CD4-positive, alpha-beta T cell treated with Interleukin-12 subunit alpha and Interleukin-12 subunit beta, for 1 hour (primary cell): ENCODE measurements at places on chromosomes 11 and 22.
A peak's percentile ranks its signal among the peaks of the same experiment; 100 is the strongest.

GRCh38 chr11:128399251-128400121 lies 187.9 kb downstream of the ETS1 start:
- DNase-seq = no peak

- no peak for DNase-seq
Observed at GRCh38 chr11:70519117-70519516, 120.8 kb downstream of the CTTN start.

GRCh38 chr11:125284245-125284850 lies 119.8 kb downstream of the PKNOX2 start:
- no peak for DNase-seq

DNA sequence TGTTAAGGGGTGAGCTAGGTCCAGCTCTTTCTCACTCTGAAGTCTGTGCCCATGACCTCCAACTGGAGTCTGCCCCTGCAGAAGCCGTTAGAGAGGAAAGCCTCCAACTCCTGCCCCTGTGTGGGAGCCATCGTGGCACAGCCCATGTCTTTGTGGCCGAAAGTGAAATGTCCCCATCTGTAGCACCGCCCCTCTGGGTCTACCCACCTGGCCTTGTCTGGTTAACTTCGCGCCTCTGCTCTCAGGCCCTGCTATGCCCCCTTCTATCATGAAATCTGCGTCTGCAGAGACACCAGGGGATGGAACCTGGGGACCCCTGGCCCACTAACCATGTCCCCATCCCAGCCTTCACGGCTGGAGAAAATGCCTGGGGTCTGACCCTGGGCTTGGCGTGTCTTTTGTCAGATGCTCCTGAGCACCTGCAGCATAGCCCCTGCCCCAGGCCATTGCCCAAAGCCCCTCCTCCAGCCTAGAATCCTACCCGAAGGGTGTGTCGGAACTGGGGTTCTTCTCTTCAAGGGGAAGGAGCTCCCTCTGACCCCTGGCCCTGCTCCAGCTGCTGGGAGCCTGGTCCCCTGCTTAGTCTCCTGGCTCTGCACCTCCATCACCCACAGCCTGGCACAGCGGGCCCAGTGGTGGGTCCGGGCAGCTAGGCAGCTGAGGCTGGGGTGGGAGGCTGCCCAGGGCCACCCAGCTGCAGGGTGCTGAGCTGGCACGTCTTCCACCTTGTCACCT lies 35.8 kb upstream of the HMOX1 start:
- DNase-seq = no peak

DNA sequence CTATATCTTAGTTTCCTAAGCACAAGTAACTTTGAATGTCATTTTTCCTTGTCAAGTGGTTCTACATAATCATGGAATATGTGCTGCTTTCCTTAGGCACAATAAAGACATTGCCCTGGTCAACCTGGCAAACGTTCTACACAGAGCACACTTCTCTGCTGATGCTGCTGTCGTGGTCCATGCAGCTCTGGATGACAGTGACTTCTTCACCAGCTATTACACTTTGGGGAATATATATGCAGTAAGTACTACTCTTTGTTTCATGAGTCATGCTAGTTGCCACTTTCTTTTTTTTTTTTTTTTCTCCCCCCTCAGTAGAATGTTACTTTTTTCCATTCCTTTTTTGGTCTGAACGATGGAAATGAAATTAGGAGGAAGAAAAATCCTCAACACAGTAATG lies 38.5 kb downstream of the TTC17 start:
- no peak for DNase-seq

- no peak for DNase-seq
Observed at GRCh38 chr11:82814379-82814778, 80.7 kb upstream of the FAM181B start.

DNA sequence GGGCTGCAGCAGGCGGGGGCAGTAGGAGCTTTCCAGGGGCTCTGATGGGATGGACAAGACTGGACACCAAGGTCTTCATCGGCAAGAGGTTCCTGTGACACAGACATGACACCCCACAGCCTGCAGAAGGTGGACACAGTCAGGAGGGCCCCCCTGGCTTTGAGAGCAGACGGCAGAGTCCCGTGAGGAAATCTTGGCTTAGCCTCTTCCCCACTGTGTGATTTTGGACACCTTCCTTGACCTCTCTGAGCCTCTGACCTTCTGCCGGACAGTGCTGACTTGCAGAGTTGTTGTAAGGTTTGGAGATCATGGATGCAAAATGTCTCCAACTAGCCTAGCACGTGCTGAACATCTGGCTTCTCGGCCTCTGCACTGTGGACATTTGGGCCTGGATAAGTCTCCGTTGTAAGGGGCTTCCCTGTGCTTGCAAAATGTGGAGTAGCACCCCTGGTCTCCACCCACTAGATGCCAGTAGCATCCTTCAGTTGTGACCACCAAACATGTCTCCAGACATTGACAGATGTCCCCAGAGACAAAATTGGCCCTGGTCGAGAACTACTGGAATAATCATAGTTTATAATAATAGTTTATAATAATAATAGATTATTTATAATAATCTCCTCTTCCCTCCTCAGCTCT lies 54.6 kb downstream of the MCM5 start:
- DNase-seq = no peak

DNA sequence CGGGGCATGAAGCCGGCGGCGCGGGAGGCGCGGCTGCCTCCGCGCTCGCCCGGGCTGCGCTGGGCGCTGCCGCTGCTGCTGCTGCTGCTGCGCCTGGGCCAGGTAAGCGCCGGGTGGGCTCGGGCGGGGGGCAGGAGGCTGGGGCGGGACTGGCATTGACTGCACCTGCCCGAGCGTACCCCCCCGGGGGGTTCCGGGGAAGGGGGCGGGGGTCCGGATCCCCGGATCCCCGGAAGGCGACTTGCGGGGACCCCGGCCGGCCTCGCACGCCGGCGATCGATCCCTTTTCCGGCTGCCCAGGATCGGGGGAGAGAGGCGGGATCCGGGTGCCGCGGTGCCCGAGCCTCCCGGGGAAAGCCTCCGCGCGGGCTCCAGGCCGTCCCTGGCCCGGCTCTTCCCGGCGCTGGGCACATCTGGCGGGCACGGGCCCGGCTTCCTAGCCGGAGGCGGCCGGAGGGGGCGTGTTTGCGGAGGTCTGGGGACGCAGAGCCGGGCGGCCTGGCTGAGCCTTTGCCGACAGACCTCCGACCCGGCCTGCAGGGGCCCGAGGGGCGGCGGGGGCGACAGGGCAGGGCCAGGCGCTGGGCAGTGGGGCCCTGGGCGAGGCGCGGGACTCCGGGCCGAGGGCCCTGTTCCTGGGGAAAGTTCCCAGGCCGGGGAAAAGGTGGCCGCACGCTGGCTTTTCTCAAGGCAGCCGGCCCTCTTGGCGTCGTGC lies 705 bp downstream of the PTPRJ start:
- DNase-seq = no peak

DNA sequence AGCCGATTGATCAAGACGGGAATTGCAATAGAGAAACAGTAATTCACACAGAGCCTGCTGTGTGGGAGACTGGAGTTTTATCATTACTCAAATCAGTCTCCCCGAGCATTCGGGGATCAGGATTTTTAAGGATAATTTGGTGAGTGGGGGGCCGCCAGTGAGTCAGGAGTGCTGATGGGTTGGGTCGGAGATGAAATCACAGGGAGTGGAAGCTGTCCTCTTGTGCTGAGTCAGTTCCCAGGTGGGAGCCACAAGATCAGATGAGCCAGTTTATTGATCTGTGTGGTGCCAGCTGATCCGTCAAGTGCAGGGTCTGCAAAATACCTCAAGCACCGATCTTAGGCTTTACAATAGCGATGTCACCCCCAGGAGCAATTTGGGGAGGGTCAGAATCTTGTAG lies 15.5 kb downstream of the MTFP1 start:
- no peak for DNase-seq

GRCh38 chr22:44254811-44255210 lies 57.9 kb downstream of the SHISAL1 start:
- no peak for DNase-seq

DNA sequence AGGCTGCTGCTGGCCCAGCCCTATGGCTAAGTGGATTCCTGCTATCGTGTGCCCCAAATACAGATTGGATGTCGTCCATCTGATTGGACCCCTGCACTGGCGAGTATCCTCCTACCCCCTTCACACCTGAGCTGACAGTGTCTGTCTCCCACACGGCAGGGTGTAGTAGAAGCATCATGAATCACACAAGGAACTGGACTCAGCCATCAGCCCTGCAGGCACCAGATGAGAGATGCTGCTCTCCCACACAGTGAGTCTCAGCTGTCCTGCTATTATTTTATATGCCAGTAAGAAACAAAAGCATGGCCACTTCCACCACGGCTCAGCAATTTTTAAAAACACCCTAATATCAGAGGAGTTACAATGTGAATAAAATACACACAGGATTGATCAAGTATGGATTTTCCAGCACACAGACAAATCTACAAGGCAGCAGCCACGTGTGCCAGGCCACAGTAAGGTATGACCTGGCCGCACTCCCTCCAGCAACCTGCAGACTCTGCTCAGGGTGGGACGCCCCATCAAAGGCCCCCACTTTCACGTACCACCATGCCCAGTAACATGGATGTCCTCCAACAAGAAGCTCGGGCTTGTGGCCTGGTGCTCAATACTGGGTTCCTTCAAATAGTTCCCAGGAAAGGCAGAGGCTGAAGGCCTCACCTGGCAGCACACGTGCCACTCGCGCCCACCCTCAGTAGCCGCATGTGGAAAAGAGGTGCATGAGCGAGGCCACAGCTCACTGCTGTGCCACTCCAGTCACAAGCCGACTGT lies 16.4 kb upstream of the SLC25A1 start:
- DNase-seq = no peak

DNA sequence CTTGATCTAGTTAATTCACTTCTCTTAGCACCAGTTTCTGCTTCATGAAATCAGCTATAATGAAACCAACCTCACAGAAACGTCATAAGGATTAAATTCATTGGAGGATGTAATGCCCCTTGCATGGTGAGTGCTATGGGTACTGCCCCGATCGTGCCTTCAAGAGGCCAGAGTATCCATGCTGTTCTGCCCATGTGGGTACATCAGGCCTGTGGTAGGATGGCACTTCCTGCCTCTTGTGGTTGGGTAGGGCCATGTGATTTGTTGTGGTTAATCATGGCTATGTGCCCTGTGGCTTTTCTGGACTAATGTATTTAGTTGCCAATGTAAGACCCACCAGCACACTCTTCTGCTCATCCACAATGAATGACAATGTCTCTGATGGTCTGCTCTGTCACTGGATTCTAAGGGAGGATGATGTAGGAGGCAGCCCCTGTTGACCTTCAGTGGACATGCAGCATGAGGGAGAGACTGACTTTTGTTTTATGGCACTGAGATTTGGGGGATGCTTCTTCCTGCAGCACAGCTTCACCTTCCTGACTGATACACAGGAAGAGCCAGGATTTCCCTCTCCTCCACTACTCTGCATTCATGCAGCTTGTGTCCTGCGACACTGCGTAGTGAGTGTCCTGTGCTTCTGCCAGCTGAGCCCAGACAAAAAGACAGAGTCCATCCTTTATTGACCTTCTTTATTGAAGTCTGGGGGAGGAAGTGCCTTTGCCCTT lies 66.2 kb downstream of the DHCR7 start:
- no peak for DNase-seq

DNA sequence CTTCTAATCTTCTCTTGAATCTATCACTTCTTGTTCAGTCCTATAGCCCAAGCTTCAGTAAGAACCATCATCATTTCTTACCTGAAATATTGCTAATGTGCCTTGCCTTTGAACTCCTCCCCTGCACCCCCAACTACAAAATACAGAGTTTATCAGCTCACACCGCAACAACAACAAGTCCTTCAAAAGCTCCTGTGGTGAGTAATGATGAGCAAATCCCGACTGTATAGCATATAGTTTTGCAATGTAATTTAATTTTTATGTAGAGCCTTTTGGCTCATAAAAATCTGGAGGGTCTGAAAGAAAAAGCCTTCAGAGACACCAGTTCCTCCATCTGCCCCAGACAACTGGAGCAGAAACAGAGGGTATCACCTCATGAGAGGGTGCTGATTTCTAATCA lies 124.7 kb downstream of the ARHGAP32 start:
- DNase-seq = no peak

- DNase-seq = no peak
Observed at GRCh38 chr11:88521799-88522201, 184.3 kb upstream of the CTSC start.

DNA sequence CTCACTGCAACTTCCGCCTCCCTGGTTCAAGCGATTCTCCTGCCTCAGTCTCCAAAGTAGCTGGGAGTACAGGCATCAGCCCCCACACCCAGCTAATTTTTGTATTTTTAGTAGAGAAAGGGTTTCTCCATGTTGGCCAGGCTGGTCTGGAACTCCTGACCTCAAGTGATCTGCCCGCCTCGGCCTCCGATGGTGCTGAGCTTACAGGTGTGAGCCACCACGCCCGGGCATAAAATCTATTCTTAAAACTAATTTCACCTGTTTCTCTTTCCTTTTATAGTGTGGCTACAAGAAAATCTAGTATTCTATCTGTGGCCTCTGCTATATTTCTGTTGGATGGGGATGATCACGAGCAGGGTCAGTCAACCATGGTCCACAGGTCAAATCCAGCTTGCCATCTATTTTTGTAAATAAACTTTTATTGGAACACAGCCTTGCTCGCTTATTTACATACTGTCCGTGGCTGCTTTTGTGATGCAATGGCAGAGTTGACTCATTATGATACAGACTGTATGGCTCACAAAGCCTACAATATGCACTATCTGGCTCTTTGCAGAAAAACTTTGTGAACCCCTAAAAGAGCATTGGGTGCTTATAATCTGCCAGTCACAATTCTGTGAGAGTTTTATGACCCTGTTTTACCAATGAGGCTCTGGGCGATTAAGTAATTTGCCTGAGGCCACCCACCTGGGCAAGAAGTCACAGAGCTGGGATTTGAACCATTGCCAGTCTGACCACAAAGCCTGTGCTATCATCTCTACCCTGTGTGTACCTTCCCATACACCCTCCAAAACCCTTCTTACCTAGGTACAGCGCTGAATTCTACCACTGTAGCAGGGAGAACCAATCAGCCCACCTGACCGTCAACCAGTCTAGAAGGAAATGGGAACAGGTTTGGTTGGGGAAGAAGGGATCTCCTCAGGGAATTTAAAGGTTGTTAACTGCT lies 28.3 kb downstream of the SLC1A2 start:
- DNase-seq = no peak

- no peak for DNase-seq
Observed at GRCh38 chr22:35465109-35465701, 65.3 kb downstream of the MCM5 start.

GRCh38 chr11:18010121-18010670 lies 2.7 kb downstream of the SERGEF start:
- peak; percentile 31 for DNase-seq

GRCh38 chr11:30458541-30458940 lies 127.6 kb downstream of the MPPED2 start:
- DNase-seq = no peak

DNA sequence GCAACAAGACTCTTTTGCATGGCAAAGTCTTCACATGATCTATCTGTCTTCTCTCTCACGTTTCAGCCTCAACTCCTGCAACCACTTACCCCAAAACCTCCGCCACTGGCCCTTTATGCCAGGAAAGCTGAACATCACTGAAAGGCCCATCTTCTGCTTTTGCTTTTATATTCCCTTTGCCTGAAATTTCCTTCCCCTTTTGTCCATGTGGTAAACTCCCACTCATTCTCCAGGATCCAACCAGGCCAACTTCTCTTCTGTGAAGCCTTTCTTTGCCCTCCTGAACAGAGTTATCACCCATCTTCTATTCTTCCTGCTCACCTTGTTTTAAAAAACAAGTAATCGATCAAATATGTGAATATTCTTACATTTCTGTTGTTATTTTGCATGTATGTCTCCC lies 117.8 kb downstream of the WNT11 start:
- no peak for DNase-seq

GRCh38 chr11:57444362-57445121 lies 15.8 kb upstream of the RTN4RL2 start:
- DNase-seq = no peak
